CD4-positive, alpha-beta T cell treated with Interleukin-1 beta for 1 hour (primary cell): ENCODE measurements at places on chromosomes 11 and 22.

DNA sequence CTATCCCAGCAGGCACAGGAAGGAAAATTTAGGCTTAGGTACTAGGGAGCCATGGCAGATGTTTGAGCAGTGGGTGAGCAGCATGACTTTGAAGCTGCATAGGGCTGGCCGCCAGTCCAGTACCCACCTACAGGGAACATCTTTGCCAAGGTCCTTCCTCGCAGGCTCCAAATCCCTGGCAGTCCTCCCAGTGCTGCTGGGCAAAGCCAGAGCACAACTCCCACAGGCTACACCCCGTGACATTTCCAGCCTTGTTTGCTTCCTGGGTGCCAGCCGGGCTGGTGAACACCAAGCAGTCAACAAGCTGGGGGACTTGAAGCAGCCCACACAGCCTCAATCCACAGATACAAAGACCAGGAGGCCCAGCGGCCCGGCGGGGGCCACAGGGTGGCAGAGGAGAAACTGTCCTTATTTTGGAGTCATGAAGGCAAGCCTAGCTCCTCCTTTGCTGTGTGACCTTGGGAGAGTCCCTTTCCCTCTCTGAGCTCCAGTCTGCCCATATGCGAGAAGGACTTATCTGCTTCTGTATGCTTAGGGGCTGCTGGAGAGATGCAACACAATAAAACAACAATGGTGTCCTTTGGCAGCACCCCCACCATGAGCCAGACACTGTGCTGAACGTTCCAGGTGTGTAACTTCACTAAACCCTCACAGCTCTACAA lies 28.0 kb downstream of the TPST2 start:
- no peak for DNase-seq

GRCh38 chr11:75499423-75500190 lies 26.1 kb downstream of the GDPD5 start:
- DNase-seq: no peak

GRCh38 chr11:2149864-2150847 lies 10.9 kb downstream of the INS start:
- DNase-seq: no peak

DNA sequence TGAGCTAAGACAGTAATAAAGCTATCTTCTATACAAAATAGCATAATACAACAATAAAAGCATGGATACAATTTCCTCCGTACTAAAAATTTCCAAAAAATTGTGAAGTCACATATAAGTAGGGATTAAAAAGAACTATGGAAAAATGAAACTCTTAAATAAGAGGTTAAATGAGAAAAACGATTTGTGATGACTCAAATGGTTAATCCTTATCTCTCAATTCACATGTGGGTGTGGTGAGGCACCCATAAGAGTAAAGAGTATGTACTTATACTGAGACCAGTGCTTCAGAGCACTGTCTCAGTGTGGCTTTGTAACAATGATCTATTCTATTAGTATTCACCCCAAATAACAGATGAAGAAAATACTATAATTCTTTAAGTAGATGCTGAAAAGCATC lies 25.0 kb upstream of the CCDC34 start:
- DNase-seq: no peak

DNA sequence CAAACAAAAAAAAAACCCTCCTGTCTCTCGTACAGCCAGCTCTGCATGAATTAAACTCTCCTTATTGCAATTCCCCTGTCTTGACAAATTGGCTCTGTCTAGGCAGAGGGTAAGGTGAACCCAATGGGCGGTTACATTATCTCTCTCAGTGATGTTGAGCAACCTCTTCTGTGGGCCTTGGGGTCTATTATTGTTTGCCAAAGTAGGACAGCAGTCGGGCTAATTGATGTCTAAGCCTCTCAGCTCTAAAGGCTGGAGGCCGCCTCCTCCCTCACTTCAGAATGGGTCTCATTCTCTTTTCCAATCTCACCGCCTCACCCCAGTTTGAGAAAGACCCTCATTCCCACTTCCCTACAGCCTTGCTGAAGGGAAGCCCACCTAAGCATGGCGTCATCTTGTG lies 1.3 kb upstream of the SLC25A45 start:
- DNase-seq: no peak

DNA sequence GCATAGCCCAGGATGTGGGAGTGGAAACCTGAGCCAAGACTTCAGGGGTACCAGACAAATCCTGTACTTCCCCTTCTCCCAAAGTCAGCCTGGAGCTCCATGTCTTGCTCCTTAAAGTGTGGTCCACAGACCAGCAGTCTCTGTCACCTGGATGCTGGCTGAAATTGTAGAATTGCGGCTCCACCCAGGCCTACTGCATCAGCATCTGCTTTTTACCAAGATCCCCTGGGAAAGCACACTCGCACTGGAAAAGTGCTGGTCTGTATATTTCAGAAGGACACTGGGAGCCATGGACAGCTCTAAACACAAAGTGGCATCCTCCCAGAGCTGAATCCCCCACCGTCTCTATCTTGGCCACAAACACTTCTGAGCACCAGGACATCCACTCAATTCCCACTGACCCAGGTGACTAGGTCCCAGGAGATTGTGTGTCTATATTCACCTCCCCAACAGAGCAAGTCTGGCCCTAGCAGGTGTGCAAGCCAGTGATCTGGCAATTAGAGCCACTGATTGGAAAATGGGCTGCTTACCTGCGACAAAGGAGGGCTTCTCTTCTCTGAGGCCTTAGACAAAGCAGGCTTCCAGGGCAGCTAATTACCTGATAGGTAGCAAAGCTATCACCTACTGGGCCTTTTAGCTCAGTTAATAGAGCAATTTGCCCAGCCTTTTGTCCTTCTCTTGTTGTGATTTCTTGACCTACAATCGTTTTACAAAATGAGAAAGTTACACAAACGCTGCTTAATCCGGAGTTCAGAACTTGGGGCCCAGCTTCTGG lies 443.3 kb downstream of the MN1 start:
- DNase-seq: no peak

DNA sequence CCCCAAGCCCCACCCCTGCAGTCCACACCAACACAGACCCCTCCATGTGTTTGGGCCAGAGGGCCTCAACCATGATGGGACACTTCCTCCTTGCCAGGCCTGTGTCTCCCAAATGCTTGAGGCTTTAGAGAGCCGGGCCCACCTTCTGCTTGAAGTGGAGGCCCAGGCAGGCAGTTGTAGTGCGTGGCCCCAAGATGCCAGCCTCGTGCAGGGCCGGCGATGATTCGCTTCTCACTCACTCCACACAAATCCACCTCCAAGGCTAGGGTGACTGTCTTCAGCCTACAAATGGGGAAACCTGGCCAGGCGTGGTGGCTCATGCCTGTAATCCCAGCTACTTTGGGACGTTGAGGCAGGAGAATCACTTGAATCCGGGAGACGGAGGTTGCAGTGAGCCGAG lies 5.7 kb downstream of the PRR5 start:
- DNase-seq: no peak

- no peak for DNase-seq
Measured at GRCh38 chr11:120399307-120399706, 63.1 kb downstream of the ARHGEF12 start.

DNA sequence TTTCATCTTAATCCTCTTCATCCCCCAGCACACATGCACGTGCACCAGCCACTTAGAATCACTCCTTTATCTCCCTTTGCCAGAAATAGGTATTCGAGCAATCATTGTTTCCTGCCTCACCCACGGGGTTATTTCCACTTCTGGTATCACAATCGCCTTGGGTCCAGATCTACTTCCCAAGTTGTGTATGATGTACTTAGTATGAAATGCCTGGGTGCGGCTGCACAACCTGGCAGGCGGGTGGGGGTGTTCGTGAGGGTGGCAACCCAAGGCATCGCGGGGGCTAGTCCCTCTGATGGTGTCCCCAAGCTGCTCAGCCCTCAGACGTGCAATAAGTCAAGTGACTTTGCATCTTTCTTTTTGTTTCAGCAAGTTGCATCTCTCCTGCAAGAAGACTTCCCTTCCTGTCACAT lies 475.6 kb downstream of the MIAT start:
- DNase-seq: no peak

- DNase-seq: no peak
Measured at GRCh38 chr11:8309311-8309710, 45.6 kb upstream of the LMO1 start.
